Karpas-422 (cell line): ENCODE measurements at places on chromosomes 2 and 18.

- 0 out of 2 replicates have a peak, but pooled peaks cover 3% of the 10 kb centered on the region for H3K27me3 ChIP-seq
- DNase-seq = peak; percentile 44
- H3K27ac ChIP-seq = no peak overlapping the region
These were observed 113.2 kb downstream of the GYPC start for GRCh38 chr2:126769118-126769517.

GRCh38 chr2:110714452-110715224, 17.7 kb upstream of the ACOXL start:
- H3K36me3 ChIP-seq = no peaks in the 10 kb centered on the region
- H3K27ac ChIP-seq = no peak overlapping the region
- H3K4me1 ChIP-seq = no peaks in the 10 kb centered on the region
- no peaks in the 10 kb centered on the region for H3K27me3 ChIP-seq
- no peak overlapping the region for H3K4me3 ChIP-seq

DNA sequence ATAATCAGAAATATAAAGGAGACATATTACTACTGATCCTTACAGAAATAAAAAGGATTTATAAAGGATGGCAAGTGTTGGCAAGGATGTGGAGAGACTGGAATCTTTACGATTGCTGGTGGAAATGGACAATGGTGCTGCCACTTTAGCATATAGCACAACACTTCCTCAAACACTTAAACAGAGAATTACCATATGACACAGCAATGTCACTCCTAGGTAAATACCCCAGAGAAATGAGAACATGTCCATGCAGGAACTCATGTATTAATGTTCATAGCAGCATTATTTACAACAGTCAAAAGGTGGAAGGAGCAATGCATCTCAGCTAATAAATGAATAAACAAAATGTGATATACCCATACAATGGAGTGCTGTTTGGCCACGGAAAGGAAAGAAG, 137.5 kb downstream of the NDUFA10 start:
- H3K27ac ChIP-seq = no peak overlapping the region
- H3K27me3 ChIP-seq = no peaks in the 10 kb centered on the region; the same call in 1 of the 2 replicates

- H3K27me3 ChIP-seq = no peaks in the 10 kb centered on the region
- H3K36me3 ChIP-seq = no peaks in the 10 kb centered on the region
- H3K27ac ChIP-seq = no peak overlapping the region
- H3K4me3 ChIP-seq = no peak overlapping the region
These were observed 151.6 kb upstream of the HDAC4 start for GRCh38 chr2:239552213-239552926.

- H3K36me3 ChIP-seq = peaks cover 12% of the 10 kb centered on the region
- peak overlapping the region; percentile 96 for H3K27ac ChIP-seq
- H3K4me3 ChIP-seq = peak overlapping the region; percentile 34
- no peaks in the 10 kb centered on the region; the same call in 1 of the 2 replicates for H3K27me3 ChIP-seq
These were observed 215.7 kb upstream of the SIX2 start for GRCh38 chr2:45224993-45225380.

GRCh38 chr2:158031371-158031770, 70.3 kb upstream of the UPP2 start:
- DNase-seq = no peak
- no peaks in the 10 kb centered on the region for H3K27me3 ChIP-seq
- no peak overlapping the region for H3K27ac ChIP-seq

DNA sequence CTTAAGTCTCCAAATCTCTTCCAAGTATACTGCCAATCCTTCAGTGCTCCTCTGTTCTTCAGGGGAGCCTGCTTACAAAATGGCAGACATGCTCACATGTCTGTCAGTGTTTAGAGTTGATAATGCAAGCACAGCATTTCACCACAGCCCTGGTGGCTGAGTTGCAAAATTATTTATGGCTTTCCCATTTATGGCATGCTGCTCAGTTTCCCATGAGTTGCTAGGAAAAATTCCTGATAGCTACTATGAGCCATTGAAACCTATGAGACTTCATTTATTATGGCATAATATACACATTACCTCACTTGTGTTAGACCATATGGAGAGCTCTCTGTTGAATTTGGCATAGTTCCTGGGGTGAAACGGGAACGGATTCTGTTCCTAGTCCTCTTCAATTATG, 448.7 kb upstream of the TCF4 start:
- no peak overlapping the region for H3K4me3 ChIP-seq
- no peak overlapping the region for H3K27ac ChIP-seq
- no peak for DNase-seq

GRCh38 chr2:230060672-230061293, 7.9 kb downstream of the SLC16A14 start:
- H3K27me3 ChIP-seq = no peaks in the 10 kb centered on the region
- no peaks in the 10 kb centered on the region for H3K4me1 ChIP-seq
- no peak overlapping the region for H3K4me3 ChIP-seq
- no peak overlapping the region for H3K27ac ChIP-seq
- no peak for DNase-seq

DNA sequence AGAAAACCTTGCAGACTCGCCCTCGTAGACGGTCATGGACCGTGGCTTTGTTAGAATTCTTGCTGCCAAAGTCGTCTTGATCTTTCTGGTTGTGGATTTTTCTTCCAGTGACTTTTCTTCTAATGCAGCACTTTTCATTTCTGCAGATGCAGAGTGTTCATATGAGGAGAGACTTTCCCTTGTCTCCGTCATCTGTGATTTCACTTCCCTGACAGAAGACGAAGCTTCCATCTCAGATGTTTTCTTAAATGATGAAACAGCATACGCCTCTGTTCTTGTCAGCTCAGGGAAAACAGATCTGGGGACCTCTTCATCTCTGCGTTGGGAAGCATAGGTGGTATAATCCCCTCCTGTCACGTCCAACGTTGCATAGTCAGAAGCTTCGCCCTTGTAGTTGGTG, 50.9 kb downstream of the PLEKHA3 start:
- H3K27ac ChIP-seq = no peak overlapping the region
- DNase-seq = no peak

GRCh38 chr2:29255004-29255403, 139.8 kb downstream of the CLIP4 start:
- H3K27me3 ChIP-seq = no peaks in the 10 kb centered on the region
- no peak for DNase-seq
- no peak overlapping the region for H3K4me3 ChIP-seq
- no peaks in the 10 kb centered on the region for H3K36me3 ChIP-seq
- no peaks in the 10 kb centered on the region for H3K4me1 ChIP-seq
- no peak overlapping the region for H3K27ac ChIP-seq

DNA sequence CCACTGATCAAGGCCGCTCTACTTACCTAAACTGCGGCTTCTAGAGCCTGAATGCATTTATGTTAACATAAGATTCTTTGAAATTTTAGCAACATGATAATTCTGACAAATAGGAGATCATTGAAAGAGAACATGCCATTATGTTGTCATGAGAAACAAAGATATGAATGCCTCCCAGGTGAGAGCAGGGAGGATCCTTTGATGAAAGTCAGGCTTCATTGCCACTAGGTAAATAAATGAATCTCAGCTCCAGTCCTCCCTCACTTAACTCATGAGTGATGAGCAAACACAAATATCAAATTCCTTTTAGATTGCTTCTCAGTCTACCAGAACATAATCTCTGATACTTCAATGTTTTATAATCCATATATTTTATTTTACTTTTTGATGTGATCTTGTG, 463.2 kb upstream of the CDH7 start:
- H3K4me3 ChIP-seq = no peak overlapping the region
- no peak for DNase-seq
- no peaks in the 10 kb centered on the region for H3K4me1 ChIP-seq
- H3K36me3 ChIP-seq = no peaks in the 10 kb centered on the region
- H3K27ac ChIP-seq = no peak overlapping the region
- no peaks in the 10 kb centered on the region for H3K27me3 ChIP-seq

- H3K36me3 ChIP-seq = no peaks in the 10 kb centered on the region
- H3K4me3 ChIP-seq = no peak overlapping the region
- no peaks in the 10 kb centered on the region for H3K27me3 ChIP-seq
- no peak for DNase-seq
- H3K27ac ChIP-seq = no peak overlapping the region
These were observed 65.2 kb upstream of the CTDP1 start for GRCh38 chr18:79614211-79614955.

DNA sequence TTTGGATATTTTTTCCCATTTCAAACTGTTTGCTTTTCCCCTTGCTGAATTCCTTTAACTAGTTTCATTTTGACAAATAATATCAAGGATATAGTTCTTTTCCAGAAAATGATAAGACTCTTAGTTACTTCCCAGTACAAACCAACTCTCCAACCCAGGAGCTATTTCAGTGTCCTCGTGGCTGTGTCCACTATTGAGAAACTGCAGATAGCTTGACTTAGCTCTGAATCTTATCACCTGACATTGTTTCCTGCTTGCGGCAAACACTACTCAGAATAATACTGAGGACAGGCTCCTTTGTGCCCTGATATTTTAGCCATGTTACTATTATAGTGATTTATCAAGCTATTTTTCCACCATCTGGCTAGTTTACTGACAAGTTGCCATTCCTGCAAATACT, 74.6 kb downstream of the KLF7 start:
- no peak overlapping the region for H3K27ac ChIP-seq
- DNase-seq = no peak
- H3K27me3 ChIP-seq = no peaks in the 10 kb centered on the region
- H3K4me3 ChIP-seq = no peak overlapping the region
- H3K36me3 ChIP-seq = no peaks in the 10 kb centered on the region

- no peak for DNase-seq
- no peaks in the 10 kb centered on the region for H3K4me1 ChIP-seq
- no peaks in the 10 kb centered on the region for H3K36me3 ChIP-seq
- no peak overlapping the region for H3K4me3 ChIP-seq
- no peaks in the 10 kb centered on the region for H3K27me3 ChIP-seq
These were observed 35.5 kb downstream of the IL1R2 start for GRCh38 chr2:102027036-102027980.

DNA sequence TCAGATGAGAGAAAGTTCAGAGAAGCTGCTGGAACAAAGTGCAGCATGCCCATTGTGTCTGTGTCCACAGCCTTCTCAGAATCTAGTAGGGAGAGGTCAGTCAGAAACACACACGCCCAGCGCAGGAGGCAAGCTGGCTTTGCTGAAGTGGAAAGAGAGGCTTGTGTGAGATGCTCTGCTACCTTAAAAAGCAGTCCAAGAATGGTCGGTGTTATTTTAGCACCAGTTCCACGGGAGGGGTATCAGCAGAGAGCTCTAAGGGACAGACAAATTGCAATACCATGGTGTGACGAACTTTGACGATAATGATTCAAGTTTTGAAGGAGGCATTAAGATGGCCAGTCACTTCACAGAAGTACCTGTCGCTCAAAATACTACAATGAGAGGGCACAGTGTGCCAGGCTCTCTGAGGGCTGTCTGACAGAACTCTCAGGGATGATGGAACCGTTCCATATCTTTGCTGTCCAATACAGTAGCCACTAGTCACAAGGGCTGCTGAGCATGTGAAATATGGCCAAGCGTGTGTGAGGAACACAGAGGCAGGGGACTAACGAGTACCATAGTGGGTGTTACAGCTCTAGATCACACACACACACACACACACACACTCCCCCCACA, 237.5 kb upstream of the TMEM200C start:
- no peak overlapping the region for H3K4me3 ChIP-seq
- H3K36me3 ChIP-seq = no peaks in the 10 kb centered on the region
- H3K4me1 ChIP-seq = no peaks in the 10 kb centered on the region
- DNase-seq = no peak

DNA sequence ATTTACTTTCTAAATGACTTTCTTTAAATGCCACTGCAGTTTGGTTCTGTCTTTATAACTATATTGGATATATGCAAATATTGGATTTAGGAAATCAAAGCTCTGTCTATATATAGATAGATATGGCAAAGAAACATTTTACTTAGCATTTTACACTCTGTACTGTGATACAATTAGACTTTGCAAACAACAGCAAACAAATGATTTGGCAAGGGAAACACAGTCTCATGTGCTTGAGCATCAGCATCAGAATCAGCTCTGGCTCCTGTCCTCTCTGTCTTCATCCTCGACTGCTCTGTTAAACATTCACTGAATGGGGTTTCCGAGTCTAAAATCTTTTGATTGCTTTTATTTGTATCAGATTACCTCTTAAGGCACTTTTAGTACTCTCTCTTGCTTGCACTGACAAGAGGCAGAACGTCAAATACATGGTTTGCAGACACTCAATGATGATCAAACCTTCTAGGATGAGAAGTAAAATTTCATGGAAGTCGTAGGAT, 176.8 kb upstream of the LRP1B start:
- H3K4me1 ChIP-seq = no peaks in the 10 kb centered on the region
- H3K36me3 ChIP-seq = no peaks in the 10 kb centered on the region
- no peaks in the 10 kb centered on the region for H3K27me3 ChIP-seq
- no peak overlapping the region for H3K4me3 ChIP-seq
- H3K27ac ChIP-seq = no peak overlapping the region
- no peak for DNase-seq

GRCh38 chr2:32732120-32732519, 104.3 kb downstream of the TTC27 start:
- H3K4me1 ChIP-seq = peaks cover 12% of the 10 kb centered on the region; the same call in 1 of the 2 replicates
- H3K36me3 ChIP-seq = no peaks in the 10 kb centered on the region
- no peak overlapping the region for H3K4me3 ChIP-seq
- H3K27ac ChIP-seq = no peak overlapping the region

DNA sequence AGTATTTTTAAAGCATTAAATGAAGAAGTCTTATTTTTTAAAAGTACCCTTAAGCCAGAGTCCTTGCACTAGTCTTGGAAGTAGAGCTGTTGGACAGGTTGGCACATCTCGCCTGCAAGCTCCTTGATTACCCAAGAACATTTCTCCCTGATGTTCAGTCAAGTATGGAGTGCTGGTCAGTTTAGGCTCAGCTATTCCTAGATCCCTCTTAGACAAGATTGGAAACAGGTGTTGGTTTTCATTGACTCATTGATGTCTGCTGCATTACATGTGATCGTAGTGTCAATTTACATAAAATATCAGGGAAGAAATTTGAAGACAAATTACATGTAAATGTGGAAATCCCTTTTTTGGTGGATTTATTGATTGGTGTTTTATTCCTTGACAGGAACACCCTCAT, 170.4 kb downstream of the ZNF407 start:
- H3K4me3 ChIP-seq = no peak overlapping the region
- no peak overlapping the region for H3K27ac ChIP-seq
- no peaks in the 10 kb centered on the region for H3K36me3 ChIP-seq
- no peaks in the 10 kb centered on the region for H3K27me3 ChIP-seq
- no peak for DNase-seq

DNA sequence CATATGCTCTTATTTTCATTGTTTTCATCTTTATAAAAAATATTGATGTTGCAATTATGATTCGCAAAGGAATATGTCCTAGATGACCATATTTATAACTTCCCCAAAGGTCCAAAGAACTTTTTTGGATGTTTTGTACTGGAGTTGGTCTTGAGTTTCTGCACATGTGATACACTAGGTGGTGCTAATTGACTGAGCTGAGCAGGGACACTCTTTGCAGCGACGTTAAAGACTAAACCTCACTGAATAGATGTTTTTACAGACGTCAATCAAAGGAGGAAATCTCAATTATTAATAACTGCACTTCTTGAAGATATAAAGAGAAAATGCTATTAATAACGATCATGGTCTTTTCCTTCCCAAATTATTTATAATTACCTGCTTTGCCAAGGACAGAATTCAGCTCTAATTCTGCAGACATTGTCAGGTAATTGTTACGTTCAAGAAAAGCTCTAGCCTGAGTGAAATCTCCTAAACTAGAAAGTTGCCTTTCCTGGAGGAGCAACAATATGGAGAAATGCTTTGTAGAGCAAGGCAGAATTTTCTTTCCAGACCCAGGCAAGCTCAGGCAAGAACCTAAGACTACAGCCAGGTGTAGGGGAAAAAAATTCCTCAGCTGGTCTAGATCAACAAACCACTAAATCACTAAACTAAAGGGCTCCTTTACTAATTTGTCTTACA, 119.3 kb upstream of the RBBP8 start:
- no peak overlapping the region for H3K27ac ChIP-seq
- no peaks in the 10 kb centered on the region for H3K4me1 ChIP-seq
- no peaks in the 10 kb centered on the region for H3K27me3 ChIP-seq
- H3K36me3 ChIP-seq = no peaks in the 10 kb centered on the region
- peak; percentile 59 for DNase-seq
- no peak overlapping the region for H3K4me3 ChIP-seq
